ENCODE measurements at places on chromosomes 3 and 15.

DNA sequence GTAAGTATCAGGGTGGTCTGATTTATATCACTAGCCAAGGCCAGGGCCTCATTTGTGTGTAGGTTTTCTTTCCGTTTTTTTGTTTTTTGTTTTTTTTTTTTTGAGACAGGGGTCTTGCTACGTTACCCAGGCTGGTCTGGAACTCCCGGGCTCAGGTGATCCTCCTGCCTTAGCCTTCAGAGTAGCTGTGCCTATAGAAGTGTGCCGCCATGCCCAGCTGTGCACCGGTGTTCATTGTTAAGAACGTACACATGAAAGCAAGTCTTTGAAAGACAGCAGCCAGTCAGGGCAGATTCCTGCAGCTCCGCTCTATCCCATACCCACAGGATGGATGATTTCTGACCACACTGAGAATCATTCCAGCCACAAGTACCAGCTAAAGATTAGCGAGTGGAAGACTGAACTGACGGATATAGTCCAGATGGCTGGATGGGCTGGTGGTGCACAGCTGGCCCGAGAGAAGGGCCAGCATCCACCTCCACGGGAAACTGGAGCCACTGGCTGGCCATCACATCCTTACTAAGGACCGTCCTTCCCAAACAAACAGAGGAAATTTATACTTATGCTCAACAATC, 95.4 kb downstream of the PCSK6 start:
- no peak for DNase-seq

GRCh38 chr15:56307180-56307579, 58.0 kb upstream of the TEX9 start:
- no peak for DNase-seq

DNA sequence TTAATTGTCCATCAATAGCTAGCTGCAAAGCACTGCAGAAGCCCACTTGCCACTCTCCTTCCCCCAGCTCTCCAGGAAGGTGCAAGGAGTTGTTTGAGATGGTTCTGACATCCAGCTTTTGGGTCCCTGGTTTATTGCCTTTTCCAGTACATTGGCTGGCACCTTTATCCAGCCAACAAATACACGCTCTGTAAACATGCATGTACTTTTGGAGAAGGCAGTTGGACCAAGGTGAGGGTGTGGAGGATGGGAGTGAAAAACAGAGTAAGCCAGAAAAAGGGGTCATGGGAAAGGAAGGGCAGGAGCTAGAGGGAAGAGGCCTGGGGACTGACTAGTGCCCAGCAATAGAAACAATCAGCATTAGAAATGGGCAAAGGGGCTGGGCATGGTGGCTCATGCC, 102.7 kb downstream of the CGNL1 start:
- DNase-seq = no peak

DNA sequence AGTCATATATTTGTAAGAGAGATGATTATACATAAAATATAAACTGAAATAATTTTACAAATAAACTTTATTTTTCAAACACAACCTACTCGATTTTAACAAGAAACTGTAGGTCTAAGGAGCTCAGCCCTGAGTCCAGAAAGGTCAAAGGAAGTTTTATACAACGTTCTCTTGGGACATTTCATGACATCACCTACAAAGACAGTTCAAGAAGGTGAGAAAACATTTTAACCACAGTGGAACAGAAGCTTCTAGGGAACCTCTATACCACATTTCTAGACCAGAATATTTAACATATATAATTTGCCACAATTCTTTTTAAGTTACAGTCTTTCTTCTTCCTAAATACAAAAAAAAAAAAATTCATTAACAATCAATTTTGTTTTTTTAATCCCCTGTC, 40.1 kb downstream of the CBLB start:
- DNase-seq = no peak

- DNase-seq = no peak
Observed at GRCh38 chr15:47908950-47909670, 191.8 kb downstream of the SEMA6D start.

DNA sequence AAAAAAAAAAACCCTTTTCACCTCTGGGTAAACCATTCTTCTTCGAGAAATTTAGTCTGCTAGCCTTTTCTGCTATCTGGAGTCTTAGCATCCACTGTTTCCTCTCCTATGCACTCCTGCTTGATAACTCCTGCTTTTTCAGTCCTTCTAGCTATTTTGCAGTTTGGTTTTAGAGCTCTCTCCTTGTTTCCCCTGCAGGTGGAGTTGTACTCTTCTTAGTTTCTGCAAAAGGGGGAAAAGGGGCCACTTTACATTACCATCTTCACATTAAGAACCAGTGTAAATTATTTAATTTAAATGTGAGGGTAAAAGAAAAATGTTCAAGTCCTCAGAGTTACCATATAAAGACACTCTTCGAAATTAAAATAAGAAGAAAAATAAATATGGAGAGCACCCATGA, 23.6 kb upstream of the MYLK start:
- DNase-seq = no peak

DNA sequence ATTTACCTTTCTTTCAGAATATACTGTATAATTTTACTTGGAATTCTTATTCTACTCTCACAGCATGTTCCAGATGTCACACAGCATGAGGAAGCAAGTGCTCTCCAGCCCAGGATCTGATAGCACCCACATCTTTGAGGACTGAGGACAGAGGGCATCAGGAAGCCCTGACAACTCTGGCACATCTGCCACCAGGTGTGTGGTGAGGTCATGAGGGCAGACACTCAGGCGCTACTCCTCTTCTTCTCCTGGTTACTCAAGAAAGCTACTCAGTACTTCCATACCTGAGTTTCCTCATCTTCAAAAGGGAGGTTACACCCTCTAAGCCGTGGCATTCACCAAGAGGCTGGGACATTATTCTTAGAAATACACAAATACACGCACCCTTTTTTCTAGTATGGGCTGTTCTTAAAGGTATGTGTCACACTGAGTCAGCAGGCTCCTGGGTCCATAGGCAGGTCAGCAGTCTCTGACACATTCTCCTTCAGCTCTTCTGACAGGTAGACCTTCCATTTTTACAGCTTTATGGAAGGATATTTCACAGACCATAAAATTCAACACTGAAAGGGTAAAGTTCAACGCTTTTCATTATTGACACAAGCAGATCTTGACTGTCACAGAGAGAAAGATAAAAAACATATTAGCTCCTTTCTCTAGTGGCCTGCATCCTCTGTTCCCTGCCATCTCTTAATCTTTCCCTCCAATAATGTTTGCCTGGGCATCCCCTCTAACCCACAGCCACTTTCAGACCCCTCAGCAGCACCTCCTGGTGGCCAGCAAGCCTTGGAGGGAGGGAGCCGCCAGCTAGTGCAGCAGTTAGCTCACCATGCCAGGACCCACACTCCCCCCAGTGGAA, 103.2 kb upstream of the TJP1 start:
- no peak for DNase-seq

DNA sequence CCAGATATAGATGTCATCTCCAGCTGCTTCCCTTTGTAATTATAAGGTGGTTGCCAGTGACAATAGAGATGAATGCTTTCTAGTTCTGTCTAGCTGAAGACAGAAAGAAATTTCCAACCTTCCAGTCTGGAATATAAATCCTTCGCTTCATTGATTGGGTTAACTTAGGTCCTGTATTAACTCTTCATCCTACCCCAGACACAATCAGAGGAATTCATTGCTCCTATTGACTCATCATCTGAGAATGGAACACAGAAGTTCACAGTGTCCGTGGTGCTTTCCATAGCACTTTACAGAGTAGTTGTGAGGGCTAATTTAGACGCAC, 241.4 kb downstream of the NFKBIZ start:
- no peak for DNase-seq

DNA sequence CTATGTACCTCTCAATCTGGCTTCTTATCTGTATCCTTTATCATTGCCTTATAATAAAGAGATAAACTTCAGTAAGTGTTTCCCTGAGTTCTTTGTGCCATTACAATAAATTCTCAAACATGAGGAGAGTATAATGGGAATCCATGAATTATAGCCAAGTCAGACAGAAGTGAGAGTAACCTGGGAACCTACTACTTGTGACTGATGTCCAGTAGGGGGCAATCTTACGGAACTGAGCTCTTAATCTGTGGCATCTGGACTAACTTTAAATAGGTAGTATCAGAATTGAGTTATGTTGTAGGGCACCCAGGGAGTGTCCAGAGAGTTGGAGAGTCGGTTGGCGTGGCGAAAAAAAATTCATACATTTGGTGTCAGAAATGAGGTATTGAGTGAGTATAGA, 542.6 kb downstream of the ZBBX start:
- DNase-seq = no peak

- DNase-seq = no peak
Observed at GRCh38 chr3:108494906-108495531, 15.4 kb downstream of the MYH15 start.

DNA sequence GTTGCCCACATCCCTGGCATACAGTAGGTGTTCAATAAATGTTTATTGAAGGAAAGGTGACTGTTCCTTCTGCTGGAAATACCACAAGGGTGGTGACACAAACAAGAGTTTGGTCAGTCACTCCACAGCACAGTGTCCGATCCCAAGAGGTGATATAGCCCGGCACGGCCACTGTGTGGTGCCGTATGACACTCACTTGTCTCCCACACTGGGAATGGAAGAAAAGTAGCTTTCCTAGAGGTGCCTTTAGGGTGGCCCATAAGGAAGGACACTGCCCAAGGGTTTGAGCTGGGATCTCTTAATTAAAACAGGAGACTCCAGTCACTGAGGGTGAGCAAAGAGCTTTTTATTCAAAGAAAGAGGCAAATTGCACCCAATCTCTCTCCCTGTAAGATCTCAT, 40.5 kb downstream of the TGM4 start:
- DNase-seq = no peak

- DNase-seq = peak; percentile 19
Observed at GRCh38 chr3:179046497-179047353, 24.9 kb downstream of the ZMAT3 start.

DNA sequence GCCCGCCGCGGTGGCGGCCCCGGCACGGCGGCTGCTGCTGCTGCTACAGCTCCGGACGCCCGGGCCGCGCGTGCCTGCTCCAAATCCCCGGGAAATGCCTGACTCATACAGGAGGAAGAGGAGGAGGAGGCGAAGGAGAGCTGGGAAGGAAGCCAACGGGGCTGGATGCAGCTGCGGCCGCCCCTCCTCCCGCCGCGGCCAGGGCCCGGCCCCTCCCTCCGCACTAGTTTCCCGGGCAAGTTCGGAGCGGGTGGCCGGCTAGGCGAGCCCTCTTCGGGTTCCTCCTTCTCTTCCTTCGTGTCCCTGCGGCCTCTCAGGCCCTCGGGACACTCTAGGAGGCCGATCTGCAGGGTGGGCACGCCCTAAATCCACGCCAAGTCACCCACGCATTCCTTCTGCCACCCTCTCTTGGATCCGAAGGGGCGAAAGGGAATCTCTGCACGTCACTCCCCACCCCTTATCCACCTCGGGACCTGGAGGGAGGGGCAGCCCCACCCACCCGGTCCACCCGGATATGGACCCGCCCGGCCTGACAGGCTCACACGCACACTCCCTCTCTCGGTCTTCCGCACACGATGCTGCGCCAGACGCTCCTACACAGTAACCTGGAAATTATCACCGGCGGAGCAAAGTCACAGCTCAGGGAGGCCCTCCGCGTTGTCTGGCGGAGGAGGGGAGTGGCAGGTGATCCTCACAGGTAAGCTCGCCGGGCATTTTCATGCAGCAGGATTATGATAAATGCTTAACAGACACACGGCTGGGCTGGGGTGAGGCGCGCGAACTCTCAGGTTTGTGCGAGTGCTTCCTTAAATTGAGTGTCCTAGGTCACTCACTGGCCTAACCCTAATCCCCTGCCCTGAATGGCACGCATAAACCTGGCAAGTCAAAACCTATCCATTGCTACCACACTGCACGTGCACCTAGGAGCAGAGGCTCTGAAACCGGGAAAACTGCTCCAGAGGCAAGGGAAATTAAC, at the start of the genes OSBPL10 and ZNF860:
Gene OSBPL10, minus strand, starts transcription at position 57 of the 976 bp plus-strand sequence. CDS start 83 bp downstream, outside the sequence.
Gene ZNF860, plus strand, starts transcription at position 545 of the 976 bp plus-strand sequence. CDS start 7,330 bp downstream, outside the sequence.
- peak; percentile 33 for DNase-seq

GRCh38 chr15:68695061-68695595, 116.3 kb downstream of the CORO2B start:
- DNase-seq = no peak

DNA sequence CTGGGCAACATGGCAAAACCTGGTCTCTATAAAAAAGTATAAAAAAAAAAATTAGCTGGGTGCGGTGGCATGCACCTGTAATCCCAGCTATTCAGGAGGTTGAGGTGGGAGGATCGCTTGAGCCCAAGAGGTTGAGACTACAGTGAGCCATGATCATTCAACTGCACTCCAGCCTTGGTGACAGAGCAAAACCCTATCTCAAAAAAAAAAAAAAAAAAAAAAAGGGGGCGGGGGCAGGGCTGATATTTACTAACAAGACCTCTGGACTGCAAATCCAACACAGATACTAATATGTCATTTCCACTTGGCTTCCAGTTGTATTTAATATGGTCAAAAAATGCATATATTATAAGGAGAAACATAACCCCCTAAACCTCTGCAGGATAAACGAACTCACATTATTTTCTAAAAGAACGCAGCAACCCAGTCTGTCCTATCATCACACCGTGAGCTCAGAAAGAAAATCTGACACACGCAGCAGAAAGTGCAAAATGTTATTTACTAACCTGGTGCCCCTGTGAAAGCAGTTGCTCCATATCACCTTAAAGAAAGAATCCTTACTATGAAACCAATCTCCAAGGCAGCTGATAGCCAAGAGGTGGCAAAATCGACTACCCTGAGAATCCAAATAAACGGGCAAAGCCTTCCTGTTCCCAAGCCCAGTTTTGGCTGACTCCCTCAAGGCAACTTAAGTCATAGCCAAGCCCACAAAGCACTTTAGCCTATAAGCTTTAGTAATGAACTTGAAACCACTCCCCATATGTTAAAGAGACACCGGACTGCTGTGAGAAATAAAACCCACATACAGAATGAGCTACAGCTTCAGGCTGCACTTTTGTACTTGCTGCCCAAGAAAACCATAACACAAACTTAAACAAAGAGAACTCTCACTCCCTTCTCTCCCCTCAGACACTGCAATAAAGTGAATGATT, 39.3 kb downstream of the PLD1 start:
- DNase-seq = no peak

GRCh38 chr3:136330900-136331299, 80.8 kb downstream of the PCCB start:
- no peak for DNase-seq

- DNase-seq = no peak
Observed at GRCh38 chr3:55675478-55675877, 188.4 kb upstream of the WNT5A start.

DNA sequence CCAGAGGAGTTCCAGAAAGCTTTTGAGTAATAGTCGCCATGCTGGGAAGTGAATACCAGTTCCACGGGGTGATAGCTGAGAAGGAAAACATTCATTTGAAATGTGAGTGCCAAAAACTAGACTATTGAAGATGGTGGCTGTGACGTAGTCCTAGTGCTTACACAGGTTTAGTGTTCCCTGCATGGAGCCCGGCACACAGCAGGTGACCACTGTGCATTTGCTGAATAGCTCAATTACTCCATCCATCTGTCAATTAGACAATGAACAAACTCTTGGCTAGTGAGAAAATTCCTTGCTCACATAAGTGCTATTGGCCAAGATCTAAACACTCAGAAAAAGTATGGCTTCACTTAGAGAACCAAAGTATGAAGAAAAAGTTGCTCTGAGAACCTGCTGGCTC, 448.1 kb upstream of the WNT5A start:
- no peak for DNase-seq

GRCh38 chr3:39126532-39127071, 19.1 kb downstream of the TTC21A start:
- no peak for DNase-seq

- DNase-seq = peak; percentile 61
Observed at GRCh38 chr15:51622604-51623370, at the start of gene DMXL2. TSS of gene DMXL2 (minus strand) at chr15:51622771. CDS start at chr15:51622545, 226 bp downstream.

Measured in memory B cell (primary cell).